ENCODE measurements at places on chromosomes 2 and 18.

GRCh38 chr2:10989151-10989550 is 77.4 kb downstream of the KCNF1 start:
- DNase-seq: no peak

DNA sequence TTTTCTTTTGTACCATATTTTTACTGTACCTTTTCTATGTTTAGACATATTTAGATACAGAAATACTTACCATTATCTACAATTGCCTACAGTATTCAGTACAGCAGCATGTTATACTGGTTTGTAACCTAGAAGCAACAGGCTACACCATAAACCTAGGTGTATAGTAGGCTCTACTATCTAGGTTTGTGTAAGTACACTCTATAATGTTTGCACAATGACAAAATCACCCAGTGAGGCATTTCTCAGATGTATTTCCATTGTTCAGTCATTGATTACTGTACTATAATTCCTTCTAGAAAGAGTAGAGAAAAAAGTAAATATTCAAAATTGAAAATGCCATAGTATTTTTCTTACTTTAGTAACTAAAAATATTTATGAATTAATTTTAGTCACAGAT is 490.1 kb upstream of the REG3G start:
- DNase-seq: no peak

GRCh38 chr2:137607722-137608318 is 356.5 kb upstream of the HNMT start:
- DNase-seq: no peak

GRCh38 chr2:42828487-42829425 is 36.4 kb upstream of the HAAO start:
- peak; percentile 48 for DNase-seq

- DNase-seq: peak; percentile 19
Measured at GRCh38 chr2:675982-676646, 1.1 kb downstream of the TMEM18 start.

DNA sequence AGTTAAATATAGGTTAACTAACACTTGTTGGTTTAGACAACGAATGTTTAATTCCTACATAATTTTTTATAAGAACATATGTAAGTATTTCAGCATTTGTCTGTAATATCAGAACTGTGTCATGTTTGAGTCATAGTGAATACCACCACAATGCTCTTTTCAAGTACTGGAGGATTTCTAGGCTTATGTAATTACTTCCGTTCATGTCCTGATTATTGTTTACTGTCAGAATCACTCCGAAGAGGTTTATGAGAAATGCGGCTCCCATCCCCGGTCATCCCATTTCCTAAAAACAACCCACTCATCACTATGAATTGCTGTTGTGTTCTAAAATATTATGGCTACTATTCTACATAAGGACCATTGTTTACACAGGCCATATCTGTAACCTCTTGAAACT is 45.1 kb downstream of the CDH19 start:
- no peak for DNase-seq

DNA sequence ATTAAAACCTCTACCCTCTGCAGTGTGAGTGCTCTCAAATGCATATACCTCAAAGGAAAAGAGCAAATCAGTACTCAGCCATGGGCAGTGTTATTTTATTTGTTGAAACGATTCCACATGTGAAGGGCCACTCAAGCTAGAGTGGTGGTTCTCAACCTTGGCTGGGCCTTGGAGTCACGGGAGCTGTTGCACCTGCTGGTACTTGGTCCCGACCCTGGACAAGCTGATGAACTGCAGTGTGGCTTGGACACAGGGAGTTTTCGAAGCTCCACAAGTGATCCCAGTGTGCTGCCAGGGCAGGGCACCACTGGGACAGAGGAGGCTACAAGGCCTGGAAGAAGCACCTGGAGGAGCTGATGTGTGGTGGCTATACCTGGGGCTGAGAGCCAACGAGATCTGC is 19.7 kb downstream of the GNLY start:
- no peak for DNase-seq

GRCh38 chr2:220005362-220005761 is 377.9 kb downstream of the SLC4A3 start:
- DNase-seq: no peak
